GM23338 (cell line): ENCODE measurements at places on chromosomes 1 and 21. TPM values are rescaled to one million over a fixed set of nuclear protein-coding genes. Genes with fewer than 3 reads are reported as not detected.

Gene FCGR2B
- total RNA-seq, result not detected in 2 replicates

DNA sequence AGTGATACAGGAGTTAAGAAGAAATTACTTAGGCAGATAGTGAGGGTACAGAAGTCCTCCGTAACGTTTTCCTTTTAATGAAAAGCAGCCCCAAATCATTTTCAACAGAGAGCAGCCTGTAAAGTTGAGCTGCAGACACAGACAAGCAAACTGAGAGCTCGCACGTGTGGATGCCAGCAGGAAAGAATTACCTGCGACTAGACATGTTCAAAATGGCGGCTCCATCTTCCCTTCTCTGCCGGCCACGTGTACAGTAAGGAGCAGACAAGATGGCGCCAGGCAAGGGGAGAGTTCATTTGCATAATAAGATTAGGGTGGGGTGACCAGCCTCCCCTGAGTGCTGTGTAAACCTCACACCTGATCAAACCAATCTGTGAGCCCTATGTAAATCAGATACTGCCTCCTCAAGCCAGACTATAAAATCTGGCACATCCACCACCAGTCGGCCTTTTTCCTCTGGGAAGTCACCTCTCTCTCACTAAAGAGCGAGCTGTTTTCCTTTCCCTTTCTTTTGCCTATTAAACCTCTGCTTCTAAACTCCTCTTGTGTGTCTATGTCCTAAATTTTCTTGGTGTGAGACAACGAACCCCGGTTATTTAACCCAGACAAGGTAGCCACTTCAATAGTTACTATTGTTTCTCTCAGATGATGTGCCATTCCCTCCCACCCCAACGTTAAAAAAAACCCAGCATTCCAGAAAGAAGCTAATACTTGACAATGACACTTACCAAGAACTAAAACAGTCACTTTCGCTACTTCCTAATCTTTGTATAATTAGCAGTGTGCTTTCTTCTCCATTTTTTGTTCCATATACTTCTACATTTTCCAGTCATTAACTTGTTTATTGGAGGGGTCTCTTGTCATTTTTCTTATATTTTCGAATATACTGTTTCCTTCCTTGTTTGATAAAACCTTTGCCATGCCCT, 27.4 kb downstream of the DUSP10 start:
- no peaks in the 10 kb centered on the region; the same call in 1 of the 2 replicates for H3K36me3 ChIP-seq
- H3K27me3 ChIP-seq, result peaks cover 46% of the 10 kb centered on the region
- peak; percentile 8 for DNase-seq

GRCh38 chr1:116318897-116319296, 54.1 kb upstream of the ATP1A1 start:
- no peaks in the 10 kb centered on the region for H3K36me3 ChIP-seq
- H3K27me3 ChIP-seq, result no peaks in the 10 kb centered on the region
- no peak for DNase-seq
- no peak overlapping the region for H3K27ac ChIP-seq

GRCh38 chr1:102937401-102937800, 170.9 kb downstream of the COL11A1 start:
- H3K36me3 ChIP-seq, result no peaks in the 10 kb centered on the region
- DNase-seq, result peak; percentile 31
- H3K27me3 ChIP-seq, result no peaks in the 10 kb centered on the region
- no peak overlapping the region for H3K4me3 ChIP-seq

- H3K4me3 ChIP-seq, result no peak overlapping the region
- H3K27ac ChIP-seq, result no peak overlapping the region
- no peak for DNase-seq
- H3K4me1 ChIP-seq, result no peaks in the 10 kb centered on the region
Measured at GRCh38 chr1:21362096-21362495, 71.8 kb upstream of the ECE1 start.

GRCh38 chr21:20943561-20943997, 54.6 kb upstream of the NCAM2 start:
- peaks cover 1% of the 10 kb centered on the region; the same call in 1 of the 2 replicates for H3K4me1 ChIP-seq
- no peaks in the 10 kb centered on the region for H3K27me3 ChIP-seq
- no peaks in the 10 kb centered on the region for H3K36me3 ChIP-seq
- H3K4me3 ChIP-seq, result no peak overlapping the region
- no peak overlapping the region for H3K27ac ChIP-seq
- DNase-seq, result no peak

DNA sequence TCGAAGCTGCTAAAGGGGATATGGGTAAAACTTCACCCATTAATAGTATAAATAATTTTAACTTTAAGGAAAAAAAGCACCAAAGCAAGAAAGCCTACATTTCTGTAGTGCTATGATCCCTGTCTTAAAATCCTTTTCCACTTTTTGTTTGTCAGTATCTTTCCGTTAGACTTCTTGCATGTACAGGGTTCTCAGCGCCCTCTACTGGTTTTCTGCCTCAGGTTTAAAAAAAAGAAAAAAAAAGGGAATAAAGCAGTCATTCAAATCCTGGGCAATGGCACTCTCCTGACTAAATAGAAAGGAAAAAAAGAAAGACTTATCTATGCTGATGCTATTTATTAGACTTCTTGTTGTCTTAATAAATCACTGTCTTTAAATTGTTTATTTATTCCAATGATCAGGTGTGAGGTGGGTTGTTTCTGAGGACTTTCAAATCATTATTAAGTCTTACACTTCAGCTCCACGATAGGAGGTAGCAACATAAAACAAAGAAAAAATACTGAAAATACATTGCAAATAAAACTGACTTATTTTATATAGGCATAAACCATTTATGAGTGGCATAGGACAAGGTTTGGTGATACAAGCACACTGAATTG, 475.4 kb upstream of the NR5A2 start:
- no peaks in the 10 kb centered on the region for H3K36me3 ChIP-seq
- H3K27me3 ChIP-seq, result no peaks in the 10 kb centered on the region
- H3K27ac ChIP-seq, result no peak overlapping the region
- peak; percentile 79 for DNase-seq

GRCh38 chr21:42424914-42425541, 21.3 kb downstream of the UBASH3A start:
- H3K4me3 ChIP-seq, result no peak overlapping the region
- DNase-seq, result no peak
- H3K27ac ChIP-seq, result no peak overlapping the region
- H3K36me3 ChIP-seq, result no peaks in the 10 kb centered on the region

- H3K27me3 ChIP-seq, result no peaks in the 10 kb centered on the region
- H3K36me3 ChIP-seq, result no peaks in the 10 kb centered on the region
- H3K4me3 ChIP-seq, result no peak overlapping the region
- peaks cover 3% of the 10 kb centered on the region; the same call in 1 of the 2 replicates for H3K4me1 ChIP-seq
Measured at GRCh38 chr1:33455539-33456501, 16.6 kb upstream of the ZSCAN20 start.

Gene CD84
- under 0.01 TPM in 1 of 2 replicates, not detected in the other for total RNA-seq

DNA sequence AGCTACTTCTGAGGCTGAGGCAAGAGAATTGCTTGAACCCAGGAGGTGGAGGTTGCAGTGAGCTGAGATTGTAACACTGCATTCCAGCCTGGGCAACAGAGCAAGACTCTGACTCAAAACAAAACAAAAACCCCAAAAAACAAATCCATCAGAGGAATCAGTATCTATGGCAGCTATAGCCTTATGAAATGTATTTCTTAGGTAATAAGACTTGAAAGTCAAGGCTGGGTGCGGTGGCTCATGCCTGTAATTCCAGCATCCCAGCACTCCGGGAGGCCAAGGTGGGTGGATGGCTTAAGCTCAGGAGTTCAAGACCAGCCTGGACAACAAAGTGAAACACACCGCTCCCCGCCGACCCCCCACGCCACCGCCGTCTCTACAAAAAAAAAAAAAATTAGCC, 31.1 kb upstream of the EYA3 start:
- H3K36me3 ChIP-seq, result no peaks in the 10 kb centered on the region
- DNase-seq, result no peak
- no peak overlapping the region for H3K27ac ChIP-seq
- H3K4me1 ChIP-seq, result no peaks in the 10 kb centered on the region

DNA sequence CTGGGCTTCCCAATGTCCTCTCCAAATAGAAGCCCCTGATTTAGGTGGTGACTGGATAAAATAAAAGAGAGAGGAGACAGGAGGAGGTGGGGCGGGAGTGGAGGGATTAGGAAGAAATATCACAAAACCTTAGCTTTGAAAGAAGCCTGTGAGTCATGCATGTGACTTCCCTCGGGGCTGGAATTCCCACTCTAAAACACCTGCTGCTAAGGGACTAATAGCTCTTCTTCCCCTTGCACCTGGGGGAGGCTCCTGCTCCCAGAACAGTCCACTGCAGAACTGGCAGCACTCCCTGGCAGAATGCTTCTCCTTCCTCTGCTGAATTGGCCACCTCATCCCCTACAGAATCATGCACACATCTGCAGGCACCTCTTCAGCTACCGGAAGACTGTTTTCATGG, 207.2 kb downstream of the ATG4C start:
- no peaks in the 10 kb centered on the region for H3K4me1 ChIP-seq
- no peaks in the 10 kb centered on the region for H3K36me3 ChIP-seq
- DNase-seq, result peak; percentile 22

- no peak for DNase-seq
- no peak overlapping the region for H3K27ac ChIP-seq
- no peaks in the 10 kb centered on the region for H3K27me3 ChIP-seq
- H3K36me3 ChIP-seq, result no peaks in the 10 kb centered on the region
- H3K4me1 ChIP-seq, result no peaks in the 10 kb centered on the region
- no peak overlapping the region for H3K4me3 ChIP-seq
Measured at GRCh38 chr1:116130356-116130755, 19.2 kb downstream of the MAB21L3 start.

- no peak overlapping the region for H3K27ac ChIP-seq
- no peak for DNase-seq
- H3K4me1 ChIP-seq, result no peaks in the 10 kb centered on the region
- H3K27me3 ChIP-seq, result no peaks in the 10 kb centered on the region
- no peak overlapping the region for H3K4me3 ChIP-seq
Measured at GRCh38 chr1:247962911-247963588, 2.0 kb upstream of the OR2AK2 start.

DNA sequence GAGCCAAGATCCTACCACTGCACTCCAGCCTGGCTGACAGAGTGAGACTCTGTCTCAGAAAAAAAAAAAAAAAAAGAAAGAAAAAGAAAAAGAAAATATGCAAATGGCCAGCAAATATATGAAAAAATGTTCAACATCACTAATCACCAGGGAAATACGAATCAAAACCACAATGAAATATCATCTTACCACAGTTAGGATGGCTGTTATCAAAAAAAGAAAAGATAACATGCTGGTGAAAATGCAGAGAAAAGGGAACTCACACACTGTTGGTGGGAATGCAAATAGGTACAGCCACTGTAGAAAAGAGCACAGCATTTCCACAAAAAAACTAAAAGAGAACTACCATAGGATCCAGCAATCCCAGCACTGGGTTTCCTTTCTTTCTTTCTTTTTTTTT, 477.5 kb downstream of the SMYD3 start:
- H3K27ac ChIP-seq, result no peak overlapping the region
- H3K36me3 ChIP-seq, result no peaks in the 10 kb centered on the region
- no peaks in the 10 kb centered on the region for H3K27me3 ChIP-seq
- no peak overlapping the region for H3K4me3 ChIP-seq
- H3K4me1 ChIP-seq, result no peaks in the 10 kb centered on the region

Gene MFSD2A
- total RNA-seq, result 22.1 and 23.9 TPM in 2 replicates

DNA sequence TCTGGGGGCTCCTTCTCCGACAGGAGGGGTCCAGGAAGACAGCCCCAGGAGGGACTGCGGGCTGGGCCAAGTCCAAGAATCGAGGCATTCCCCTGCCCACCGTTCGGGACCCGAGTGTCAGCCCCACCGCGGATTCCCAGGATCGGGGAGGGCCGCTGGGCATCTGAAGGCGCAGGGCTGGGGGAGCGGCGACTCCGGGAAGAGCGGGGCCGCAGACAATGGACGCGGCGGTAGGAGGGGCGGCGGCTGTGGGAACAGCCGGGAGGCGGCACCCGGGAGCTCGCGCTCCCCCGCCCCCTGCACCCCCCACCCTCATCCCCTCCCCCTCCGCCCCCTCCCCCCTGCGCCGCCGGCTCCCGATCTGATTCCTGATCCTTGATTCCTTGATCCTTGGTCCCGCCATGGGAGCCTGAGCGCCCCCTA, at the start of gene VANGL2:
Gene VANGL2, plus strand, starts transcription at position 342 of the 423 bp plus-strand sequence. CDS start 15,274 bp downstream, outside the sequence.
- no peaks in the 10 kb centered on the region for H3K36me3 ChIP-seq
- H3K27me3 ChIP-seq, result no peaks in the 10 kb centered on the region
- H3K4me1 ChIP-seq, result peaks cover 51% of the 10 kb centered on the region

GRCh38 chr21:28247454-28248020, 745.1 kb downstream of the LTN1 start:
- H3K27me3 ChIP-seq, result no peaks in the 10 kb centered on the region
- peaks cover 15% of the 10 kb centered on the region for H3K4me1 ChIP-seq
- no peak overlapping the region for H3K4me3 ChIP-seq
- H3K36me3 ChIP-seq, result no peaks in the 10 kb centered on the region

DNA sequence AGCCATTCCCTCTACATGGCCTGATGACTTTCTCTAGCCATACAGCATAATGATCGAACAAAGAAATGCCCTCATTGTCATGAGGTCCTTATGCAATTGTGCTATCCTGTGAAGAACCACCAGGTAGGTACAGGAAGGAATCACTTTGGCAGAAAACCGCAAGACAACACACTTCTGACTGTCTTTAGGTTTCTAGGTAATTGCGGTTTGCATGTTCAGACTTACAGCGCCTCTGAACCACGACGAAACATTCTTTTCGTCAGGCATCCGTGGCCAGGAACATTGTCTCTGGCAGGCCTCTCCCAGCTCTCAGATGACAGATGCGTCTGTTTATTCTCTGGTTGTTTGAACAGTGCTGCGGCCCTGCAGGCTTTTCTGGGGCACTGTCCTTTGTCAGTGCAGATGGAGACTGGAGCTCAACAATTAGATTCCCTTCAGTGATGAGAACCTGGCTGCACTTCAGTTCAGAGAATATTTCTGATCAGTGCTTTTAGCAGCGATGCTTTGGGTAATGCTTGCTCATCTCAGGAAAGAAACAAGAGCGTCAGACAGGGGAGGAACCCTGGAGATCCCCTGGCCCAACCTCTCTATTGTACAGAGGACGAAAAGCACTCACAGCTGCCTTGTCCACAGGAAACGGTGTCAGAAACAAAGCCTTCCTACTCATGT, 63.4 kb downstream of the B3GALT5 start:
- DNase-seq, result no peak
- no peak overlapping the region for H3K27ac ChIP-seq
- peaks cover 10% of the 10 kb centered on the region; the same call in 1 of the 2 replicates for H3K4me1 ChIP-seq

- no peaks in the 10 kb centered on the region for H3K36me3 ChIP-seq
- H3K4me3 ChIP-seq, result no peak overlapping the region
- H3K27ac ChIP-seq, result peak overlapping the region; percentile 99
- H3K27me3 ChIP-seq, result no peaks in the 10 kb centered on the region
- peaks cover 32% of the 10 kb centered on the region for H3K4me1 ChIP-seq
Measured at GRCh38 chr1:113040718-113041412, 32.1 kb upstream of the LRIG2 start.

Gene NHLH1
- total RNA-seq, result 0.50 and 0.69 TPM in 2 replicates
